ENCODE measurements at places on chromosomes 11 and 22. TPM values are rescaled to one million over a fixed set of nuclear protein-coding genes. Genes with fewer than 3 reads are reported as not detected.

The DSCAML1 gene
- 0.20 TPM for total RNA-seq

GRCh38 chr11:74870485-74870884, 78.4 kb downstream of the XRRA1 start:
- H3K27me3 ChIP-seq, result no peaks in the 10 kb centered on the region
- no peaks in the 10 kb centered on the region for H3K4me1 ChIP-seq
- H3K36me3 ChIP-seq, result no peaks in the 10 kb centered on the region
- DNase-seq, result no peak

GRCh38 chr11:111444040-111444439, 65.0 kb upstream of the POU2AF1 start:
- H3K4me3 ChIP-seq, result no peak overlapping the region
- H3K27ac ChIP-seq, result no peak overlapping the region
- H3K36me3 ChIP-seq, result no peaks in the 10 kb centered on the region
- no peaks in the 10 kb centered on the region for H3K27me3 ChIP-seq

DNA sequence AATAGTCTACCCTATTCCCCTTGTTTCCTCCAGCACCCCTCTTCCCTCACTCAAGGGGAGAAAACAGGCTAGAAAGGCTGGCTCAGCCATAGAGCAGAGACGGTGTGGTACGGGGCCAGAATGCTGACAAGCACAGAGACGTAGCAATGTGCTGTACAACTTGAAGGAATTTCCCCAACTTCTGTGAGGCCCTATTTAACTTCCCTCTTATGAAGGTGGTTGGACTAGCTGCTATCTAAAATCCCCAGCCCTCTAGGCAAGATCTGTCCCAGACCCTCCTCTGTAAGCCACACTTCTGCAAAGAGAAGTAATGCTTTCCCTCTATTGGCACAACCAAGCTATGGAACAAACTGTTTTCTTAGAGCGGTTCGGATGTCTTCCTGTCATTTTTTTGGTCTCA, 37.8 kb downstream of the PLEKHA7 start:
- peaks cover 10% of the 10 kb centered on the region for H3K4me1 ChIP-seq
- H3K27ac ChIP-seq, result peak overlapping the region; percentile 88
- H3K36me3 ChIP-seq, result no peaks in the 10 kb centered on the region
- H3K27me3 ChIP-seq, result no peaks in the 10 kb centered on the region
- no peak for DNase-seq
- no peak overlapping the region for H3K4me3 ChIP-seq

DNA sequence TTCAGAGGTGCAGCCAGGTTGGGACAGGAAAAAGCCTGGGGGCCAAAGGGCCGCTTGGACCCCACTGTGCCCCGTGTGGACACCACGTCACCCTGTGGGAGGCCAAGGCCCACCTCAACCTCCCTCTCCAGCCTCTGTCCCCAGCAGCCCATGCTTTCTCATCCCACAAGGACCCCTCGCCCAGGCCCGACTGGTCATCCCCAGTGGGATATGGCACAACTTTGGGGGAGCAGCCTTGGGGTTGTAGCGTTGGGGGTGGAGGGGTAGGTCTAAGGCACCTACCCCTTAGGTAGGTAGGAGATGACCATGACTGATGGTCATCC, 44.0 kb downstream of the IGF2 start:
- peaks cover 23% of the 10 kb centered on the region for H3K4me1 ChIP-seq
- no peaks in the 10 kb centered on the region for H3K27me3 ChIP-seq
- no peak overlapping the region for H3K27ac ChIP-seq

DNA sequence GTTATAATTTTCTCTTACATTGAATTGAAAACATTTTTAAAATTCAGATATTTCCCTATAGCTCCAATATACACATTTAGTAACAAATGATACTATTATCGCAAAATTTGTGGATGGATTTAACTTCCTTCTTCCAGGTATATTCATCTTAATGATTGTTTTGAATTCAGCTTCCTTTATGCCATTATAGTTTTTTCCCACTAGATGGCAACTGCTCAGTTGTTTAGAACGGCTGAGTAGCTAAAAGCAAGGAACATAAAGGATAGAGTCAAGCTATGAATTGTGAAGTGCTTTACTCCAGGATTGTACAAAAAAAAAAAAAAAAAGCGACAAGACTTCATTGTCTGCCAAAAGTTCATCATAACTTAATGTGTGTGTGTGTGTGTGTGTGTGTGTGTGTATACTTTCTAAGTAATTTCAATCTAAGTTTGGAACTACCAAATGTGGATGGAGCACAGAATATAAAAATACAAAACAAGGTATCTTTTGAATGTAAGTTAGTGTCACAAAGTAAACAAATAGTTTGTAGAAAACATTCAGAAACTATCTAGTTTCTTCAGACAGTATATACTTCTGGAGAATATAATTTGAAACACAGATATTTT, 846.4 kb downstream of the DLG2 start:
- H3K27ac ChIP-seq, result no peak overlapping the region
- H3K4me3 ChIP-seq, result no peak overlapping the region
- DNase-seq, result no peak

- H3K36me3 ChIP-seq, result no peaks in the 10 kb centered on the region
- no peak for DNase-seq
- H3K4me3 ChIP-seq, result peak overlapping the region; percentile 54
- H3K4me1 ChIP-seq, result peaks cover 18% of the 10 kb centered on the region
Observed at GRCh38 chr11:40292721-40293508, 1166.5 kb downstream of the LRRC4C start.

DNA sequence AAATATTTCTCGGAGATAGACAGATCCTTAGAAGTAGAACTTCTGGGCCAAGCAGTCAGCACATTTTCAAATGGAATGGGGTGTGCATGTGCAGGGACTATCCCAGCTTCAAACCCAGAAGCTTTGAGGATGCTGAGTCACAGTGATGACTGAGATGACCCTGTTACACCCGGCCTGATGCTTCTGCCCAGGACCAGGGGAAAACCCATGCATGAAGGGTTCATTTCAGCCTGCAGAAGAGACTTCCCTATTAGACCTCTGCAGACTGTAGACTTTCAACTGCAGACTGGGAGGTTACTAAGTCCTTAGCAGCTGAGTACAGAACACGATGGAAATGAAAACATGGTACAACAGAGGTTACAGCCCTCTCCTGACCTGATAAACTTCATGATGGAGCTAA, 3.6 kb upstream of the OR2AT4 start:
- H3K27me3 ChIP-seq, result no peaks in the 10 kb centered on the region
- H3K27ac ChIP-seq, result no peak overlapping the region
- H3K4me1 ChIP-seq, result no peaks in the 10 kb centered on the region
- no peaks in the 10 kb centered on the region for H3K36me3 ChIP-seq

GRCh38 chr22:33470456-33470855, 412.3 kb upstream of the SYN3 start:
- no peaks in the 10 kb centered on the region for H3K4me1 ChIP-seq
- no peaks in the 10 kb centered on the region for H3K36me3 ChIP-seq
- no peak overlapping the region for H3K4me3 ChIP-seq
- H3K27ac ChIP-seq, result no peak overlapping the region

The CRKL gene
- total RNA-seq, result 59.0 TPM

DNA sequence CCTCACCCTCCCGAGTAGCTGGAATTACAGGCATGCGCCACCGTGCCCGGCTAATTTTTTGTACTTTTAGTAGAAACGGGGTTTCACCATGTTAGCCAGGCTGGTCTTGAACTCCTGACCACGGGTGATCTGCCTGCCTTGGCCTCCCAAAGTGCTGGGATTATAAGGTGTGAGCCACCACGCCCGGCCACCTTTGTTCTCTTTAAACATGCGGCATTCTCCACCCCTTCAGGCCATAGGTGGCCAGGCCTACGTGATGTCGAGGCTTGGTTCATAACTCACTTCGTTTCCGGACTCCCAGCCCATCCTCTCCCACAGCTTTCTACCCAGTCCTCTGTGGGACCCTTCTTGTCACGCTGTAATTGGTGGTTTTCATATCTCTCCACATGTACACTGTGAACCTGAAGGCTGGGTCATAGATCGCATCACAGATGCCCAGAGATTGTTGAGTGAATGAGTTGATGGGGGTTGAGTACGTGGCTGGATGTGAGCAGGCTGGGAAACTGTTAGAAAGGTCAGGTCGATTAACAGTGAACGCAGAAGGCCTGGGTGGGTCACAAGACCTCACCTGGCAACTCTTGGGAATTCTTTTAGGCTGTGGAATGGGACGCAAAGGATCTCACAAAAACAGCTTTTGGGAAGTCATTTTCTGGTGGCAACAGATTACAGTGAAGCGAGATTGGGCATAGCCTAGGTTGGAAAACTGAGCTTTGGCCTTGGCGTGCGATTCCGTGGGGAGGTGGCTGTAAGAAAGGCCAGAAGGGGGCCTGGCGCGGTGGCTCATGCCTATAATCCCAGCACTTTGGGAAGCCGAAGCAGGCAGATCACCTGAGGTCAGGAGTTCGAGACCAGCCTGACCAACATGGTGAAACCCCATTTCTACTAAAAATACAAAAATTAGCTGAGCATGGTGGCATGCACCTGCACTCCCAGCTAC, 44.5 kb downstream of the ST14 start:
- no peak overlapping the region for H3K27ac ChIP-seq
- H3K4me1 ChIP-seq, result no peaks in the 10 kb centered on the region
- no peaks in the 10 kb centered on the region for H3K27me3 ChIP-seq
- no peak for DNase-seq

GRCh38 chr11:22244986-22245592, 52.2 kb downstream of the ANO5 start:
- no peak overlapping the region for H3K27ac ChIP-seq
- no peaks in the 10 kb centered on the region for H3K27me3 ChIP-seq
- no peaks in the 10 kb centered on the region for H3K4me1 ChIP-seq
- no peaks in the 10 kb centered on the region for H3K36me3 ChIP-seq
- no peak for DNase-seq
- H3K4me3 ChIP-seq, result no peak overlapping the region

DNA sequence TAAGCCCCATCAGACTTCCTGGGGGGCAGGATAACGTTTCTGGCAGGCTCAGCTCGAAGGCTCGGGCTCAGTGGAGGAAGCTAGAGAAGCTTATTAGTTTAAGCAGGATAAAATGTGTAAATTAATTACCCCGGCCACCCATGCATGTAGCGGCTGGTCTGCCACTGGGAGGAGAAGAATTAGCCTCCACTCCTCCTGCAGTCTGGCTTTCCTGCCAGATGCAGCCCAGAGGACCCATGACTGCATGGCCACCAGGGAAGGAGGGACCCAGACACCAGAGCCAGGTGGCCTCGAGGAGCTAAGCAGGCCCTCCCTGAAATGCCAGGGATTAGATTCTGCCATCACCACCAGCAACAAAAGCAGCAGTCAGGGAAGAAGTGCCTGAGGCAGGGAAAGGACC, 32.3 kb downstream of the TRIM29 start:
- DNase-seq, result no peak
- no peak overlapping the region for H3K4me3 ChIP-seq
- H3K27me3 ChIP-seq, result no peaks in the 10 kb centered on the region
- no peaks in the 10 kb centered on the region for H3K36me3 ChIP-seq

- H3K36me3 ChIP-seq, result no peaks in the 10 kb centered on the region
- peaks cover 2% of the 10 kb centered on the region for H3K4me1 ChIP-seq
- no peak overlapping the region for H3K27ac ChIP-seq
- no peak for DNase-seq
Observed at GRCh38 chr11:127071606-127072005, 71.0 kb upstream of the KIRREL3 start.

The CTNND1 gene
- 124 TPM for total RNA-seq

DNA sequence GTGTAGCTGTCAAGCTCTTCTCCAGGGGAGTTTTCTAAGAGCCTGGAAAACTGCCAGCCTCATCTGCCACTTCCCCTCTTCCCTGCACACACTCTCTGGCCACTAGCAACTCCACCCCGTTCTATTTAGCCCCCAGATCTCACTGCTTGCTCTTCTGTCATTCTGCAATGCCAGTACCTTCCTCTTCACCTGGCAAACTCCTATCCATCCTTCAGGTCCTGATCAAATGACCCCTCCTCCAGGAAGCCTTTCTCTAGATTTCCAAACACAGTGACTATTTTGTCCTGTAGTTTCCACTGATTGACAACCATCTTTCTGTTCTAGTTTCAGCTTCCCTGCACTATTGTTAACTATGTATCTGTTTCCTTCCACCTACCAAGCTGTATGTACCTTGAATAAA, 437.7 kb downstream of the SOX6 start:
- H3K4me1 ChIP-seq, result no peaks in the 10 kb centered on the region
- H3K4me3 ChIP-seq, result no peak overlapping the region
- no peaks in the 10 kb centered on the region for H3K27me3 ChIP-seq
- H3K27ac ChIP-seq, result no peak overlapping the region
- H3K36me3 ChIP-seq, result no peaks in the 10 kb centered on the region

GRCh38 chr11:9535189-9535781, 38.2 kb upstream of the WEE1 start:
- H3K27ac ChIP-seq, result peak overlapping the region; percentile 31
- DNase-seq, result peak; percentile 52

The TMPRSS4 gene
- total RNA-seq, result not detected

The DDX10 gene
- total RNA-seq, result 23.1 TPM

The CEND1 gene
- not detected for total RNA-seq

- no peak overlapping the region for H3K27ac ChIP-seq
- no peaks in the 10 kb centered on the region for H3K27me3 ChIP-seq
- H3K4me3 ChIP-seq, result no peak overlapping the region
Observed at GRCh38 chr11:46537537-46538295, 56.1 kb downstream of the AMBRA1 start.

- DNase-seq, result peak; percentile 19
- H3K27ac ChIP-seq, result peak overlapping the region; percentile 77
- H3K4me1 ChIP-seq, result peaks cover 14% of the 10 kb centered on the region
- H3K36me3 ChIP-seq, result no peaks in the 10 kb centered on the region
Observed at GRCh38 chr11:96012086-96012824, 88.3 kb upstream of the MTMR2 start.

The TMPRSS6 gene
- total RNA-seq, result not detected

DNA sequence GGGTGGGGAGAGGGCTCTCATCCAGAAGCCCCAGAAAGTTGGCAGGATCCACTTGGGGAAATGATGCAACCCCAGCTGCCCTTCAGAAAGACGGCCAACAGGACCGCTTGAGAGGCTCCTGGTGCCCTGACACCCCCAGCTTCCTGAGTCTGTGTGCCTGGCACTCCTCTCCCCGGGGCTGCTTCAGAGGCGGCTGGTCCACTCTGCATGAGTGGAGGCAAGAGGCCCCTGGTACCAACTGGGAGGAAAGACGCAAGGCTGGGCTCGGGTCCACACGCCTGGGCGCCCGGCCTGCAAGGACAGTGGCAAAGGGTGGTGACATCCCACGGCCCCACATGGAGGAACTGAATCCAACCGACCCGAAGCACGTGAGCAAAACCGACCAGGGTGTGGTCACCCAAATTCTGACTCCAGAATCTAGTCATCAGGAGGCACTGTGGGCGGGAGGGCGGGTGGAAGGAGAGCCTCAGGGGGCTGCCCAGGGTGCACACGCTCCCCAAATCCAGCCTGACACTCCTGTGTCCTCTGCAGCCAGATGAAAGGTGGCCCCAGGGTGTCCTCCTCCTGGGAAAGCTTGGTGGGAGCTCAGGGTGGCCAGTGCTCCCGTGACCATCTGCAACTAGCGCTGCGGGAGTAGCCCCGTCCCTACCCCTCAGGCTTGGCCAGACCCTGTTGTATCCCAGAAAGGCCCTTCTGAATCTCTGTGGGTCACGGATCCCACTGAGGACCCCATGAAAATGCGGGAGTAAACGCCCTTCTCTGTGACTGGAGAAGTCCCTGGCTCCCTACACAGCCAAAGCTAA, 3.7 kb downstream of the RNH1 start:
- H3K27me3 ChIP-seq, result no peaks in the 10 kb centered on the region
- peaks cover 23% of the 10 kb centered on the region for H3K36me3 ChIP-seq
- peak overlapping the region; percentile 97 for H3K27ac ChIP-seq
- H3K4me1 ChIP-seq, result peaks cover 56% of the 10 kb centered on the region
- no peak for DNase-seq

All from tibial nerve (tissue), 4 donors.